Uterus (tissue), 4 donors: ENCODE measurements at places on chromosomes 5 and 9.

- H3K27me3 ChIP-seq = no peaks in the 10 kb centered on the region
- H3K27ac ChIP-seq = no peak overlapping the region
- no peaks in the 10 kb centered on the region for H3K36me3 ChIP-seq
- H3K4me1 ChIP-seq = no peaks in the 10 kb centered on the region
- no peak overlapping the region for H3K4me3 ChIP-seq
- no peak for DNase-seq
These were observed 127.6 kb upstream of the NMUR2 start for GRCh38 chr5:152532714-152533113.

GRCh38 chr5:80070338-80071056 is 35.3 kb downstream of the THBS4 start:
- no peak overlapping the region for H3K4me3 ChIP-seq
- no peaks in the 10 kb centered on the region for H3K36me3 ChIP-seq
- no peak for DNase-seq

GRCh38 chr9:4139196-4139595 is 160.7 kb downstream of the GLIS3 start:
- no peak overlapping the region for H3K27ac ChIP-seq
- H3K36me3 ChIP-seq = no peaks in the 10 kb centered on the region
- DNase-seq = no peak
- H3K27me3 ChIP-seq = no peaks in the 10 kb centered on the region

DNA sequence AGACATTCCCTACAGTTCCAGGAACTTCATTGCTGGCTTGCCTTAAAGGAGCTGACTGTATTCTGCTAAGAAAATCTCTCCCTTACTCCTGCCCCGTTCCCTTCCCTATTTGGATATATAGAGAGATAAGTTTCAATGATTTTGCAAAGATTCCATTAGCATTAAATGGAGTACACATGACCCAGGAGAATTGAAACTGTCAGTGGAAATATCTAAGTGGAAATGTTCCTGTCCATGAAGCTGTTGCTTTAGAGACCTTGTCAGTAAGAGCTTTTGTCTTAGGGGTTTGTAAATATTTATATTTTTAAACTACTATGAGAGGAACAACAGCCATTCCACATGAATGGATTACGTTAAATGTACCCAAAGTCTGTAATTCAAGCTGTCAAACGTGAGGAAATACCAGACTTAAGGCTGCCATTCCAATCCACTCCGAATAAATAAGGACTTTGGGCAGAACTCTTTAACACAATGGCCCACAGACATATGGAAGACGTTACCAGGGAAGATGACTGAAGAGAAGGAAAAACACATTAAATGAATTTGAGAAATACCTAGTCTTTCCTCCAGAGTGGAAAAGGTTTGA is 387.1 kb upstream of the PAPPA start:
- no peak overlapping the region for H3K4me3 ChIP-seq
- no peaks in the 10 kb centered on the region for H3K36me3 ChIP-seq
- H3K4me1 ChIP-seq = no peaks in the 10 kb centered on the region
- H3K27ac ChIP-seq = no peak overlapping the region

GRCh38 chr5:68329554-68330255 is 114.1 kb downstream of the PIK3R1 start:
- H3K36me3 ChIP-seq = no peaks in the 10 kb centered on the region
- H3K4me1 ChIP-seq = peaks cover 6% of the 10 kb centered on the region
- H3K27ac ChIP-seq = no peak overlapping the region
- H3K27me3 ChIP-seq = no peaks in the 10 kb centered on the region
- no peak overlapping the region for H3K4me3 ChIP-seq

GRCh38 chr5:160369990-160370712 is at the start of gene C1QTNF2:
C1QTNF2 (minus strand) TSS chr5:160370626; CDS start chr5:160355011, 15,615 bp downstream.
- no peaks in the 10 kb centered on the region for H3K4me1 ChIP-seq
- DNase-seq = peak; percentile 70
- no peaks in the 10 kb centered on the region for H3K36me3 ChIP-seq
- peak within 1 kb of the TSS; percentile 50 for H3K4me3 ChIP-seq

DNA sequence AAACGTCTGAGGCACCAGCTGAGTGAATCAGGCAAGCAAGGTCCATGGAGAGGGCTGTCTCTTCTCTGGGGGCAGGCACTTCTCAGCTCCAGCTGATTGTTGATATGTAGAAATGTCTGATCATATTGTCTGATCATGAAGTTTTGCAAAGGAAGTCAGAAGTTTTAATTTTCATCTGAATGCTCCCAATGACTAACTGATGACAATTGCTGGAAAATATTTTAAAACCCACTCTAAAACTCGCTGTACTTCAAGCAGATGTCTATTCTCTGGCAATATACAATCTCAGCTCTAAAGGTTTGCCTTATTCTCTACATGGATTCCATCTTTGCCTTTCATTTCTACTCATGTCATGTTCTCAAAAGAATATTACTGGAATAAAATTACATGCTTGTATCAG is 12.7 kb downstream of the PLK2 start:
- no peaks in the 10 kb centered on the region for H3K36me3 ChIP-seq
- no peaks in the 10 kb centered on the region for H3K4me1 ChIP-seq
- no peaks in the 10 kb centered on the region for H3K27me3 ChIP-seq
- no peak overlapping the region for H3K27ac ChIP-seq
- DNase-seq = no peak
- no peak overlapping the region for H3K4me3 ChIP-seq

GRCh38 chr9:105158898-105159297 is 85.6 kb upstream of the SLC44A1 start:
- no peaks in the 10 kb centered on the region for H3K36me3 ChIP-seq
- H3K27me3 ChIP-seq = no peaks in the 10 kb centered on the region
- H3K4me3 ChIP-seq = no peak overlapping the region
- DNase-seq = no peak

DNA sequence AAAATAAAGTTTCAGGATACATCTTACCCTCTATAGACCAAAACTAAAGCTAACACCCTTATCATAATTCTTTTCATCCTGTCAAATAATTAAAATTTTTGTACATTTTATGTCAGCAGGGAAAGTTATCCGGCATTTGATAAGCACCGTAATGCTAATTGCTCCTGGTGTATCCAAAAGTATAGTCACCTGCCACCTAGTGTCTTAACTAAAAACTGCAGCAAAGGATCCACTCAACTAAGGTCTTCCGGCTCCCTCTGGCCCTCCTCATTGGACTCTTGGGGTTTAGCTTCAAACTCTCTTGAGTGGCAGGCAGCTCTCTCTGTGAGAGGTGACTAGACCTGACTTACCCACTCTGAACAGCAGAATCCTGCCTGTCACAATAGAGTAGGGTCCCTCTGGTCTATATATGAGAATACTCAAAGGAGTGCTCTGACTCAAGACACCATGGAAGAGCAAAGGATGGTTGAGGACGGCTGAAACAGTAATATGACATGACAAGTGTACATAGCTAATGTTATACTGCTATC is 60.4 kb upstream of the CAST start:
- H3K4me1 ChIP-seq = no peaks in the 10 kb centered on the region
- no peaks in the 10 kb centered on the region for H3K27me3 ChIP-seq
- H3K4me3 ChIP-seq = no peak overlapping the region
- peak; percentile 49 for DNase-seq
- H3K36me3 ChIP-seq = no peaks in the 10 kb centered on the region
- H3K27ac ChIP-seq = no peak overlapping the region

DNA sequence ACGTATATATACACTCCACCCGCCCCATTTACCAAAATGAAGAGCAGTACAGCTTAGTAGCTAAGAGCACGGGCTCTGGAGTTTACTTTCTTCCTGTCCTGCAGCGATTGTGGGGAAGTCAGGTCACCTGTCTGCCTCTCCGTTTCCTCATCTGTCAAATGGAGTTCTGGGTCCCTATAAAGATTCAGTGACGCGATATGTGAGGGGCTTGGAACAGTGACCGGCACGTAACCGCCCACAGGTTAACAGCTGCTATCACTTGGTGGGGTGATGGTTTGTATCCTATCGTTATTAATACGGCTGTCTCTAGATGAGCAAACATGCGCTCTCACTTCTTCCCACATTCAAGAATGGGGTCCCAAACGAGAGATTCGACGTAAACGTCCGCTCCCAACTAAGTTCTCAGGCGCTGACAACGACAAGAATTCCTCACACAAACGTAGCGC is 426 bp downstream of the FAM114A2 start:
- no peaks in the 10 kb centered on the region for H3K27me3 ChIP-seq
- H3K27ac ChIP-seq = peak overlapping the region; percentile 80
- peaks cover 9% of the 10 kb centered on the region for H3K4me1 ChIP-seq
- no peaks in the 10 kb centered on the region for H3K36me3 ChIP-seq
